ENCODE measurements at places on chromosomes 7 and 10.

- DNase-seq = peak; percentile 85
These were observed 193.2 kb downstream of the MYOF start for GRCh38 chr10:93288679-93289634.

GRCh38 chr7:151888079-151889067 is 11.5 kb upstream of the PRKAG2 start:
- DNase-seq = no peak

- no peak for DNase-seq
These were observed 33.2 kb upstream of the PAPSS2 start for GRCh38 chr10:87626422-87626892.

- DNase-seq = no peak
These were observed 22.6 kb downstream of the POLL start for GRCh38 chr10:101565370-101565900.

DNA sequence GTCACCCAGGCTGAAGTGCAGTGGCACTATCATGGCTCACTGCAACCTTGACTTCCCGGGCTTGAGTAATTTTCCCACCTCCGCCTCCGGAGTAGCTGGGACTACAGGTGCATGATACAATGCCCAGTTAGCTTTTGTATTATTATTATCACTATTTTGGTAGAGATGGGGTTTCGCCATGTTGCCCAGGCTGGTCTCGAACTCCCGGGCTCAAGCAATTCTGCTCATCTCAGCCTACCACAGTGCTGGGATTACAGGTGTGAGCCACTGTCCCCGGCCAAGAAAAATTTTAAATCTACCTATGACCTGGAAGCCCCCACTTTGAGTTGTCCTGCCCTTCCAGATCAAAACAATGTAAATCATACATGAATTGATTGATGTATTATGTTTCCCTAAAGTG is 38.8 kb downstream of the CCDC6 start:
- no peak for DNase-seq

GRCh38 chr7:14868937-14869336 is 33.6 kb downstream of the DGKB start:
- DNase-seq = no peak

Measured in mucosa of gallbladder (tissue), 1 donor.